Left lung (tissue), 14 donors: ENCODE measurements at places on chromosomes 11 and 22. TPM values are rescaled to one million over a fixed set of nuclear protein-coding genes. Genes with fewer than 3 reads are reported as not detected.

Gene USP2
- 2.6 TPM for total RNA-seq

Gene SLCO2B1
- 220 TPM for total RNA-seq

GRCh38 chr11:106409222-106409621, 331.8 kb downstream of the AASDHPPT start:
- no peak overlapping the region for H3K4me3 ChIP-seq
- no peak overlapping the region for H3K27ac ChIP-seq
- DNase-seq, result no peak
- H3K4me1 ChIP-seq, result no peaks in the 10 kb centered on the region

Gene CENPM
- 9.6 TPM for total RNA-seq

DNA sequence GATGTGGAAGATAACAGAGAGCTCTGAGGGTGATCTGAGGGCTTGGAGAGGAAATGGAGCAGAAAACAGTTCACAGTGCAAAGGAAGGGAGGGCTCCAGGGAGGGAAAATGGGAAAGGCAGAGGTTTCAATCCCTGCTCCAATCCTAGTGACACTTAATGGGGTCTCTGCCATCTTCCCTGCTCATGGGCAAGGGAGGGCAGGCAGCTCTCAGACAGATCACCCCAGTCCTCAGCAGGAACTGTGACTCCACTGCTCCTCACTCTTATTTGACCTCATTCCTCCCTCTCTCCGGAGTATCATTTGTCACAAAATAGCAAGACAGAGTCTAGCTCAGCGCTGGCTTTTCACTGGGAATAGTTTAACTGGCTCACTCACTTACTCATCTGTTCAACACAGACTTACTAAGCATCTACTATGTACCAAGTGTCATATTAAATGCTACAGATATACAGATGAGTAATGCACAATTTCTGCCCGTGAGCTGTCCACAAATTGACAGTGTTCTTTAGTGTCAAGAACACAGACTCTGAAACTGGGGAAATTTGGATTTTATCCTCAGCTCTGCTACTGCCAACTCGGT, 817.4 kb downstream of the OPCML start:
- no peak overlapping the region for H3K4me3 ChIP-seq
- no peaks in the 10 kb centered on the region for H3K27me3 ChIP-seq
- no peak for DNase-seq
- H3K27ac ChIP-seq, result no peak overlapping the region
- no peaks in the 10 kb centered on the region for H3K4me1 ChIP-seq
- no peaks in the 10 kb centered on the region for H3K36me3 ChIP-seq
